Stromal cell of bone marrow (primary cell): ENCODE measurements at places on chromosomes 7 and 10.

- DNase-seq, result no peak
Observed at GRCh38 chr7:44565795-44566559, 7.7 kb downstream of the DDX56 start.

DNA sequence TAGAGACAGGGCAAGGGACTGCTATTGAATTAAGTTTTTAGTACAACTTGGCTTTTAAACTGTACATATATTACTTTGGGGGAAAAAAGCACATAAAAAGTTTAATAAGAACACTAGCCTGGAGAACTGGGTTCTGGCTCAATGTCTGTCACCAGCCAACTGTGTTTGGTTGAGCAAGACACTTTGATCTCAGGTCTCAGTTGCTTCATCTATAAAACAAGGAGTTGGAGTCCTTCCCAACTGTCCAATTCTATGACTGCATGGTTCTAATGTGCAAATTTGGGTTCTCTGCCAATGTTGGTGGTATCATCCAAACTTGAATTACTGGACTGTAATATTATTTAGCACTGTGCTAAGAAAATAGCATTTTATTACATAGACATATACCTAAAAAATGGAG lies 50.3 kb downstream of the ATXN7L1 start:
- DNase-seq, result peak; percentile 61

- DNase-seq, result no peak
Observed at GRCh38 chr10:14654821-14655382, 119.8 kb downstream of the FAM107B start.

DNA sequence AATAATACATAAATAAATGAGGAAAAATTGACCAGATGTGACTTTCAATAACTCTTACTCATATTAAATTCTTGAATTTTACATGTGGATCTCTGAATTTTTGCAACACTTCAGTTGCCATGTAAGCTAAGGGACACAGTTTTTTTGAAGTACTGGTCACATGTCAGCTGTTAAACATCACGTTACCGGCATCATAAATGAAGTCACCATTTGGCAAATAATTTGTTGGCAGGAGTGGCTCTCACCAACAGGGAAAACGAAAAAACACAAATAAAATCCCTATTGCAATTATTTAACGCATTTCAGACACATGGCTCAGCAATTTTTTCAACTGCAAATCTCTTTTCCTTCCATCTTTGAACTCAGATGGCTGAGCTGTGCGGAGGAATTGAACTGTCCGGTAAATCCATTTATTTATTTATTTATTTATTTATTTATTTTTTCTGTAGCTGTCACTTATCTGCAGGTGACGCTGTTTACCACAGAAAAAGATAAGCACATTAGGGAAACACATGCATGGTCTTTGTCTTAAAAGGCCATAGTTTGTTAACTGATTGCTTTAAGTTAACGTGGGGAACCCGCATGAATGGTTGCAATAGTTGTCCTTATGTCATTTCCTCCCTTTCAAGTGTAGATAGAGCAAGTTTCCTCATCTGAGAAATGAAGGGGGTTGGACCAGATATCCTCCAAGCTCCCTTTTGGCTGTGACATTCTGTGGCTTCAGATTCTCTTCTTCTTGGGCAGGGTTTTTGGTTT lies 64.7 kb upstream of the JAZF1 start:
- no peak for DNase-seq

DNA sequence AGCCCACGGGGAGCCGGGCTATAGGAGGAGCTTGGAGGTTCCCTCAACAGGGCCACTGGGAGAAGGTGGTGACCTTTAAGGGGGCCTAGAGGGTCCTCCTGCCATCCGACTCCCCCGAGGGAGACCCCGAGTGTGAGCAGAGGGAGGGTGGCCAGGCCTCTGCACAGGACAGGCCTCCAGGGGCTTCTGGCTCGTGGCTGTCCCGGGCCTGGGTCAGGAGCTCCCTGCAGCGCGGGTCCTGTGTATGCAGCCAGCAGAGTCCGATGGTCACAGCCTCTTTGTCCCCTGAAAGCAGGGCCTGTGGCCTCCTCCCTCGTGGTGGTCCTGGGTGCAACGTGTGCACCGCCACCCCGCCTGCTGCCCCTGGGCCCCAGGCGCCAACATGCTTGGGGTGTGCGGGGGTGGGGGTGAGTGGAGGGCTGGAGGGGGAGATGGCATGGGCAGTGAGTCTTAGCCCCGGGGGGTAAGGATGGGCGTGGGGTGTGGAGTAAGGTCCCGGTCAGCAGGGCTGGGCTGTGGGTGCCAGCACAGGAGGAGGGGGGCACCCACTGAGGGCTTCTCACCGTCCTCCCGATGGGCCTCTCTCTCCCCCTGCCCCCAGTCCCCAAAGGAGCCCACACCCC lies 27.1 kb downstream of the UNCX start:
- DNase-seq, result no peak

DNA sequence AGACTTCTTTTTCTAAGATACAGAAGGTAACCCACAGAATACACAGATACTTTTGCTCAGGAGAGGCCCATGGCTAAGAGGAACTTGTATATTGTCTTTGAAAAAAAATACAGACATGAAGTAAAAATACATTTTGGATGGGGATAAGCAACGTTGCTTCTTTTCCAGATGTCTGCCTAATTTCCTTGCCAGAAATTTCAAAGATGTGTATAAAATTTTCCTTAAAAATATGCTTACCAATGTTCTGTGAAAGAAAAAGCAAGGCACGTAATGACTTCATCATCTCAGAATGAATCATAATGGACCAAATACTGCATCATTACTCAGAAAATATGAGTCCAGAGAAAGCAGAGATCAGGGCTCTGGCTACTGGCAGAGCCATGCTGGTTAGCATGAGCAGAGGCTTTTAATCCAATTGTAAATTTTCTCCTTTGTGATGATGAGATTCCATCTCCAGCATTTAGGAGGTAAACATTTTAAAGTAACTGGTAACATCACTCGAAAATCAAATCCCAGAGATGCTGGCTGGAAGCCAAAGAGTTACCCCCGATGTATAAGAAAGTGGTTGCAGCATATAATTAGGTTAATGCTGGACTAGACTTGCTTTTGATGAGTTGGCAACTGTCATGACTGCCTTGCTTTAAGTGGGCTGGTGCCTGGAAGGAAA lies 272.5 kb downstream of the SEMA3A start:
- peak; percentile 66 for DNase-seq

- DNase-seq, result peak; percentile 67
Observed at GRCh38 chr10:22816298-22816653, 101.9 kb upstream of the PIP4K2A start.

- DNase-seq, result no peak
Observed at GRCh38 chr10:81548160-81548559, 326.8 kb upstream of the NRG3 start.

- DNase-seq, result no peak
Observed at GRCh38 chr7:86647385-86648094, 3.8 kb downstream of the GRM3 start.

DNA sequence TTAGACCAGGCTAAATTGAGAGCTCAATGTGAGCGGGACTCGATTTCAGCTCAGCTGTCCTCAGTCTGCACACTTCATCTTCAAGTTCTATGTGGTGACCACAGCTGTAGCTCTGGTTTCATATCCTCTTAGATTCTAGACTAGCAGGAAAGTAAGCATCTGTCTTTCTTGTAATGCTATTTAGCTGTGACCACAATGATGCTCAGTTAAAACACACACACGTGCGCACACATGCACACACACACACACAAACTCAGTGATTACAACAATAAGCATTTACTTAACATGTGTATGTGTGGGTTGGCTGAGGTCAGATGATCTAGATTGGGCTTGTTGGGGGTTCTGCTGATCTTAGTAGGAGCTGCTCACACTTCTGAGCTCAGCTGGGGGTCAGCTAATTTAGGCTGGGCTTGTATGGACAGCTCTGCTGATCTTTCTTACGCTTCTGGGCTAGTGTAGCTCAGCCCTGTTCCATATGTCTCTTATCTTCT lies 82.5 kb downstream of the ZNF365 start:
- no peak for DNase-seq

DNA sequence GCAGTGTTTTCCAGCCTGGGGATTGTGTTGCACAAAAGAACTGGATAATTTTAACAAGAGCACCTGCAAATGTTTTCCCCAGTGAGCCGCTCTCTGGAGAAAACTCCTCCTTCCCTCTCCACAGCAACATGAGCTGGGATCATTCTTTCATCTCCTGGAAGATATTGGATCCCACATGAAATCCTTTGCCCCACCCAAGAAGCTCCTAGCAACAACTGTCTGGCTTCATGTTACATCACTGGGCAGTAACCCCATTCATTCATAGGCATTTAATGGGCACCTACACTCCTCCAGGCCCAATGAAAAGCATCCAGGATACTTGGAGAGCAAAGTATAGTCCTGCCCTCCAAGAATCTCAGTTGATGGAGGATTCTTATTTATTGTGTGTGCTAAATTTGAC lies 27.2 kb downstream of the LSM5 start:
- no peak for DNase-seq

- no peak for DNase-seq
Observed at GRCh38 chr10:27345455-27345920, 104.9 kb upstream of the ACBD5 start.

DNA sequence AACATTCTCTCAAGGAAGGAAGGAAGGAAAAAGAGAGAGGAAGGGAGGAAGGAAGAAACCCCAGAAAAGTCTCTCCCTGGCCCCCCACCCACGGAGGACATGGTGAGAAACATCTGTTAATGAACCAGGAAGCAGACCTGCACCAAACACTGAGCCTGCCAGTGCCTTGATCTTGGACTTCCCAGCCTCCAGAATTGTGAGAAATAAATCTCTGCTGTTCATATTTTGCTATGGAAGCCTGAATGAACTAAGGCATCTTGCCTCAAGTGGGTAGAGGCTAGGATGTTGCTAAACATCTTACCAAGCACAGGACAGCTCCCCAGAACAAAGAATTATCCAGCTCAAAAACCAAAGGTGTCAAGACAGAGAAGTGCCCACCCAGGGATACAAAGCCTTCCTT lies 19.1 kb downstream of the LRRC20 start:
- DNase-seq, result no peak

DNA sequence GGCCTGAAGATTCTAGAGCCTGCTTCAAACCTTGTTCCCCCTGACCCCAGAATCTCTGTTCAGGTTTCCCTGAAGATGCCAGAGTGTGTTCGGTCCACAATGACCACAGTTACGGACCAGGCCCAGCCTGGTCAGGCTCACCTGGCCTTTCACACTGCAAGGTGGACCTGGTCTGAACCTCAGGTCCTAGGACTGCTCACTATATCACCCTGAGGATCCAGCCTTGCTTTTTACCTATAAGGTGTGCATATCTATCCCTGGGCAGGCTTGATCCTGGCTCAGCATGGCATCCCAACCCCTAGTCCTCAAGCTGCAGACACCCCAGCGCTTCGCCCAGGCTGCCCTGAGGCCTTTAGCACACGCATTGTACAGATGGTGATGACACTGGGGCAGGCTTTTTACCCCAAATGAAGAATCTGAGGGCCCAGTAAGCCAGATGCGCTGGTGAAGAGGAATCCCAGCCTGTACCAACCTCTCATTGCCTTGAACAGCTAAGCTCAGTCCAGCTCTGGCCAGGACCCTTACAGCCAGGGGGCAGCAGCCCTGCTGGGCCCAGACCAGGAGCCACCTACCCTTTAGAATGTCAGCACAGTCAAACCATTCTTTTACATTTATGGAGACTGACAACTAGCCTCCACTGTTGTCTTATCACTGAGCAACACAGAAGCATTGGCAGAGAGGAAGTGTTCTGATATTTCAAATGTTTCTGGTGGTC lies 28.0 kb downstream of the MAT1A start:
- no peak for DNase-seq

DNA sequence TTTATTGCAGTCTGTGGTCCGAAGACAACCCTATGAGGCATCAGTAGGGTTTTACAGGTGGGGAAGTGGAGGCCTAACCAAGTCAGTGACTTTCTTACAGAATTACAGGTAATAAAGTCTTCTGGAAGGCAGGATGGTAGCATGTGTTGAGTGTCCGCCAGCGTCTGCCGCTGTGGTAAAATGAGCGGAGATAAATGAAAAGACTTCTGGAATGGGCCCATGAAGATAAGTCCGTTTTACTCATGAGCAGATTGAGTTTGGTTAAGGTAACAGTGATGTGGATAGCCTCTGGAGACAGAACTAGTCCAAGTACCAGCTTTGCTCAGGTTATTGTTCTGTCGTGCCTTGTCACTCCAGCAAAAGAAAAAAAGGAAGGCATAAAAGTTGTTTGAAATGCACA lies 966 bp downstream of the FBH1 start:
- DNase-seq, result no peak

- DNase-seq, result no peak
Observed at GRCh38 chr10:117568334-117568733, 25.8 kb downstream of the EMX2 start.

DNA sequence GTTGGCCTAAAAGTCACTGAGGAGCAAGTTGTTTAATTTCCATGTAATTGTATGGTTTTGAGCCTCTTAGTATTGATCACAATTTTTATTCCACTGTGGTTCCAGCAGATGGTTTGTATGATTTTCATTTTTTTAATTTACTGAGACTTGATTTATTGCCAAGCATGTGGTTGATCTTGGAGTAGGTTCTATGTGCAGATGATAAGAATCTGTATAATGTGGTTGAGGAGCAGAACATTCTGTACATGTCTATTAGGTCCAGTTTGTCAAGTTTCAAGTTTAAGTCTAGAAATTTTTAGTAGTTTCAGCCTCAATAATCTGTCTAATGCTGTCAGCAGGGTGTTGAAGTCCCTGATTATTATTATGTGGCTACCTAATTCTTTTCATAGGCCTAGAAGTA lies 22.7 kb upstream of the ZWINT start:
- no peak for DNase-seq
